Cerebellum (tissue), 4 donors: ENCODE measurements at places on chromosomes 1 and 21.

DNA sequence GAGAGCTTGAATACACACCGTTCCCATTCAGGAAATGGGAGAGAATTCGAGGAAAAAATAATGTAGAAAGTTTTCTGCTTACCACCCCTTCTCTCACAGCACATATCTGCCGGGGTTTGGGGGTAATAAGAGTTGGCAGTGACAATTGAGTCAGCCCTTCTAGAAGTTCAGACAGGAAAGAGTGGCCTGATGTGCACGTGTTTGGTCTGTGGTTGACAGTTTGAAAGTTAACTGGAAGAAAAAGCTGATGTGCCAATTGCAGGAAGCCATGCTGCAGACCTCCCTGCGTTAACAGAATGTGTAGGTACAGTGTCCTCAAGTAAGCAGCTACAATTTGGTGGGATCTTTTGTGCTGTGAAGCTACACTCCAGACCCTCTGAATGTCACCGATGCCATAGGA, 50.9 kb downstream of the DHX9 start:
- DNase-seq, result no peak

GRCh38 chr1:243850202-243850451, at the start of gene AKT3:
TSS of gene AKT3 (minus strand) at chr1:243850243. CDS start at chr1:243843170, 7,073 bp downstream.
- peak; percentile 81 for DNase-seq

GRCh38 chr1:241637046-241637590, 3.1 kb downstream of the CHML start:
- no peak for DNase-seq

GRCh38 chr1:241560146-241560848, 28.1 kb downstream of the KMO start:
- no peak for DNase-seq

- no peak for DNase-seq
These were observed 160.5 kb downstream of the LTN1 start for GRCh38 chr21:28832013-28832714.

GRCh38 chr1:83060221-83060620, 938.7 kb downstream of the TTLL7 start:
- no peak for DNase-seq

GRCh38 chr1:226646026-226646869, 92.8 kb downstream of the ITPKB start:
- DNase-seq, result no peak

DNA sequence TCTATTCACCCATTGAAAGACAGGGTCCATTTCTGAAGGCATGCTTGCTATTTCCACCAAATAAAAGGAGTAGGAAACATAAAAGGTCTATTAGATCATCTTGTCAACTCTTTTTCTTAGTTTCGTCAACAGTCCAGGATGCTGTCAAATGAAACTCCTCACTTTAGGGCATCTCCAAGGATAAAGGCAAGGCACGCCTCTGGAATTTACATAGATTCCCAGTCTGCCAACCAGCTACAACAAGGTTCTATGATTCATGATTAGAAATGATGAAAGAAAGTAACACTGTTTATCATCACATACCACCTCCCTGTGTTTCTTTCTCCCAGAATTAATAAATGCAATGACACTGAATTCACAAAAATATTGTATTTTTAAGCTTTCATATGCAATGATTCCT, 636.3 kb downstream of the LTN1 start:
- DNase-seq, result no peak

DNA sequence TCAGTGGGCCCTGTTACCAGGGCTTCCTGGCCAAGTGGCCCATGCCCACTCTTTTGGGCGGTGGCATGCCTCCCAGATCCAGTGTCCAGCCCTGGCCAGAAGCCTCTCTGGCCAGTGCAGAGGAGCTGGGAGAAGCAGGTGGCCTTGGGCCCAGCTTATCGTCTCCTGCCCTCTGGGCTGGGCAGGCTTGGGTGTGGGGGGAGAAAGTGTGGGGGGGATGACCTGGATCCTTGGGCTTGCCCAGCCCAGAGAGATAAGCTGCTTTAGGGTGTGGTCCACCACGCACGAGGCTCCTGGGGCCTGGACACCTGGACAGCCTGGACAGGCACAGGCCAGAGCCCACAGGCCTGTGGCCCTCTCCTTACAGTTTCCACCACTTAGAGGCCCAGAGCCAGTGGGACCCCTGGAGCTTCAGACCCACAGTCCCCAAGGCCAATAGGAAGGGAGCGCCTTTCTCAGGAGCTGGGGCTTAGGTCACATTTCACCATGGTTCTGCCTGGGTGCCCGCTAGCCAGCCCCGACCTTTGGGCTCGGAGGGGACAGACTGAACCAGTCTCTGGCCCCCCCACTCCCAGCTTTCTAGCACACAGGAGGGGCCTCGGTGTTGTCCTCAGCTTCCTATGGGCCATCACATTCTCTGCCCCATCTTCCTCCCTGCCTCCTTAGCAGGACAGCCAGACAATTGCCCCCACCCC, 1.8 kb downstream of the ESPN start:
- no peak for DNase-seq

DNA sequence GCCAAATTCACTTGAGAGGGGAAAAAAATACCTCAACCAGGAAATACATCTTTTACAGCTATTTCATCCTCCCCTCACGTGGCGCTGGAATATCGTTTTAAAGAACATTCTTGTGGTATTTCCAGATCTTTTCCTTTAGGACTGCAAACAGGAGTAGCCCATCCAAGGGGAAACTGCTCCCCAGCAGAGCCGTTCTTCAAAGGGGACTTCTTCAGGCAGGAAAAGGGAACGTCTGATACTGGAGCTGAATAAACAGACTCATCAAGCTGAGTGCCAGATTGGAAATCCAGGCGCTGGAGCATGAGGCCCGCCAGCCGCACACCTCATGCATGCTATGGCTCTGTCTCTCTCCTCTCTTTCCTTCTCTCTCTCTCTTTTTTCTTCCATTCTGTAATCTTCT, 34.0 kb upstream of the PROX1 start:
- no peak for DNase-seq

DNA sequence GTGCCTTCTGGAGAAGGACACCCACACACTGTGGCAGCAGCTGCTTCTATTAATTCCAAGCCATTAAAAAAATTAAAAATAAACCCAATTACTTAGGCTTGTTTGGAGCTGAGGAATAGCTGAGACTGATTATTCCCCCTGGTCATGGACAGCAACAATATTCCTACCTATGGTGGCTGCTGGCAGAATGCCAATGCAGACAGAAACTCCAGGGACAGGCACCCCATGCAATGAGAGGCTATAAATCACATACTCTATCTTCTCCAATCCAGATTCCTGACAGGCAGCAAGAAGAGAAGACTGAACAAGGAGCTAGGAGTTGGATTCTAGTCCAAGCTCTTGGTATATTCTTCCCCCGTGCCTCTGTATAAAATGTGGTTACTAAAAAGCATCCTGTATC, 275.4 kb upstream of the BEND5 start:
- peak; percentile 3 for DNase-seq

DNA sequence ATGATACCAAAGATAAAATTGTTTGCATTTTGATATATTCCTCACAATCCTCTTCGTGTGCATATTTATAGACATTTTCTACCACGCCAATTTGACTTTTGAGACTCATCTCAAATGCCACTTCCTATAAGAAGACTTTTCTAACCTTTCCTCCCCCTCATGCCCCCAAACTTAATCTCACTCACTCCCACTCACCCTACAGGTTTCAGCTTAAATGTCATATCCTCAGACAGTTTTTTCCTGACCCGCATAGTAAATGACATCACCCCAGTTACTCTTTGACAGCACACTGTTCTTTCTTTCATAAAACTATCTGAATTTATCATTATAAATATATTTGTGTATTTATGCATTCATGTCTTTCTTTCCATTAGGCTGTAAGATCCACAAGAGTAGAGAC, 29.6 kb upstream of the RGS8 start:
- no peak for DNase-seq

- no peak for DNase-seq
These were observed 51.7 kb downstream of the RASSF5 start for GRCh38 chr1:206558794-206559671.
